RKO (cell line): ENCODE measurements at places on chromosomes 16 and 17.

DNA sequence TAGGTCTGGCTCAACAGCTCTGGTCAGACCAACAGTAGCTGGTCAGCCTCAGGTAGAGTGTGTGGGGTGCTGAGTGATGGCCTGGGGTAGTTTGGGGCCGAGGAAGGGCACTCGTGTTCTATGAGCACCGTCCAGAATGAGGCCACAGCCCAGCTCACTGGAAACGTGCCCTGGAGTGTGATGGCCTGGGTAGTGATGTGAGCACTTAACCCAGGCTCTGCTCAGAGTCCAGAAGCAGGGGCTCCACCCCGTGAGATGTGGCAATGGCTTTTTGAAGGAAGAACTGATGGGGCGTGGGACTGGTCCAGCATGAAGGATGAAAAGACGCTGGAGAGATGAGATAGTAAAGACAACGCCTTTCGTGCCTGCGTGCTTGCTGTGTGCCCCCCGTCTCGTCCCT lies 35.3 kb downstream of the NTN1 start:
- no peak for DNase-seq

DNA sequence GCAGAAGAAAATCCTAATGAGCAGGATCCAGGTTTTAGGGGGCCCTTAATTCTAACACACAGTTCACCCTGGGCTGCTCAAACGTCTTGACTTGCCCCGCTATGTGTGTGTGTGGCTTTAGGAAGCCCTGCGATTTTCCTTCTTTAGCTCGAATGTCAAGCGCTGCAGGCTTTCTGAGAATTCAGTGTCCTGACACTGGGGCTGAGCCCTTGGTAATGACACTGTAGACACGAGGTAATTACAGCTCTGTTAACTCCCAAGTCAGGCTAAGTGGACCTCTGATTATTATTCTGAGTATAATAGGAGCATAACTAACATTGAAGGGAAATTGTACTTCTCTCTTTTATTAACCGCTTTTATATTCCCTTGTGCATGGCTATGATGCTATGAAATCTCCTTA lies 202.1 kb downstream of the RBFOX1 start:
- DNase-seq = no peak

DNA sequence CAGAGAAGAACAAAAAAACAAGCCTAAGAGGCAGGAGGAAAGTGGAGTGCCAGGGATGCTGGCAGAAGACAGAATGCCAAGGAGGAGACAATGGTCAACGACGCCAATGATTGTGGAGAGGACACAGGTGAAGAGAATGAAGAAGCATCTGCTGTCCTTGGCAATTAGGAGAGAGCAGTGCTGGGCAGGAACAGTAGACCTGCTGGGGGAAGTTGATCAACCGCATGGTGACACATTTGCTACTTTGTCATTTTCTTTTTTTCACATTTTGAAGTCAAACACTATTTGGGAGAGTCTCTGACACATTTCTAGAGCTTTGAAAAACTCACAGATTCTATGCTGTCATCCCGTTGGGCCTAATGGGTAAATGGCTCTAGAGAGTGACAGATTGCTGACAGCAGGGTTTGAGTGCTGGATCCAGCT lies 1.1 kb upstream of the PIK3R6 start:
- DNase-seq = no peak

DNA sequence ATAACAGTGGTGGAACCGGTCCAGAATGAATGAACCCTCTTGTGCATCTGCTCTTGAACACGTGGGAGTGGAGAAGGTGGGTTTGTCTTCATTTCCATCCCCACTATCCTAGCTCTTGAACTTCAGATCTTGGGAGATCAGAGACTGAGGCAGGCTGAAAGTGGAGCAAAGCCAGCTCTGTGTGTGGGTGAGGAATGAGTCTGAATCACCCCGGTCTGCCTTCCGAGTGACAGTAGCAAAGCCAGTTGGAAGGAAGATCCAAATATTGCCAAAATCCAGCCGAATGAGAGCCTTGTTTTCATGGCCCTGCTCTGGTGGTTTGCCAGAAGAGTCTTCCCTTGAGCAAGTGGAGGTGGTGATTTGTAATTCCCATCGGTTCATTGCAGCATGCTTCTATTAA lies 29.0 kb upstream of the ASIC2 start:
- no peak for DNase-seq

GRCh38 chr16:17590711-17591654 lies 120.2 kb upstream of the XYLT1 start:
- peak; percentile 30 for DNase-seq

DNA sequence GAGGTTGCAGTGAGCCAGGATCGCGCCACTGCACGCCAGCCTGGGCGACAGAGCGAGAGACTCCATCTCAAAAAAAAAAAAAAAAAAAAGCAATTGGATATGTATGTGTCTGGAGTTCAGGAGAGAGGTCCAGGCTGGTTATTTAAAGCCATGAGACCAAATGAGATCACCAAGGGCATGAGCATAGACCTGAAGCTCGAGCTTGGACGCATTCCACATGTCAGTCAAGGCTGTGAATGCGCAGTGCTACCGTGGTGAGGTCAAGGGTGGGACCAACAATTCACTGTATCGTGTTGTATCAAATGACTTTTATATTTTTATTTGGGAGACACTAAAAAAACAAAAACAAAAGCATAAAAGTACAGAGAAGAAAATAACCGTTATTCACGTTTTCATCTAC lies 29.1 kb upstream of the SPNS2 start:
- no peak for DNase-seq

- DNase-seq = no peak
These were observed 14.7 kb downstream of the CA7 start for GRCh38 chr16:66858740-66859396.

GRCh38 chr16:28106467-28107215 lies 43.1 kb upstream of the GSG1L start:
- DNase-seq = no peak

DNA sequence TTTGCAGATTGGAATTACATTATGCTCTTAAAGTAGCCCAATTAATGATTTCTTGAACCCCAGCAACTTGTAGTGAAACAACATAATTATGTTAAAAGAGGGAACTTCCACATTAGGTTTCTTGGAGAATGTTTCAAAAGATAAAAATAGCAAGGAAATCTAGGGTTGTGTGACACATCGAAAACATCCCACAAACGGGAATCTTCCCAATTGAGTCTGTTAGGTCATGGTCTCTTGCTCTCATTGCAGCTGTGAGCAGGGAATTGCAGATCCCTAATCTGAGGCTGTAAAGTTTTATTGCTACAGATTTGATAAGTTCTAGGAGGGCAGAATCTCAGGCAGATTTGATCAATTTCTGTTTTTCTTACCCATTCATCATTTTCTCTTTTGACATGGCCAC lies 6.7 kb upstream of the LPO start:
- no peak for DNase-seq

DNA sequence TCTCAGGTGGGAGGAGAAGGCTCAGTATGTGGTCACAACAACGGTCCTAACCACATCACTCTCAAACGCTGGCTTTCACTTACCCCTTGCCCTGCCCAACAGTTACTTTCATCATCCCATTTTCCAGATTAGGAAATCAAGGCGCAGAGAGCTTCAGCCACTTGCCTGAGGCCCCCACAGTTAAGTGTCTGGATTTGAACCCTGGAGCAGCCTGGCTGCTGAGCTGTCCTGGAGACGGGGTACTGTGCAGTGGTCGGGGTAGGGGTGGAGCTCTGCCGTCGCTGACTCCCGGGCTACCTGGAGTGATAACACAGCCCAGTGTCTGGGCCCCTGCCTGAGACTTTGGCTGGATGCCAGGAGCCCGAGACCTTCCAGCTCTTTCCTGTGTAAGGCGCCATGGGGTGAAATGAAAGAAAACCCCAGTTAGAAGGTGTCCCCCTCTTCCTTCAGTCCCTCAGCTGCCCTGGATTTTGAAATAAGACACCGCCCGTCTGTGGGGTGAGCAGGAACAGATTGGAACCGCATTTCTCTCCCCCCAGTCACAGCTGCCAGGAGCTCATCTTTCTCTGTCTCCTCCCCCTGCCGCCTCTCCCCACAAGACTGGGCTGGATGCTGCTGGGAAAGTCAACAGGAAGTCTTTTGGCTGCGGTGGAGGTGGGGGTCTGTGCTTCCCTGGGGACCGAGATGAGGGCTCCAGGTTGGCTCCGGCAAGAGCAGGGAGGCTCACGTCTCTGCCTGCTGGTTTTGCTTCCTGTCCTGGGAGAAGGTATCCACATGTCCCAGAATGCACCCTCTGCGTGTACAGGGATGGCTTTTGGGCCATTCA lies 280.2 kb downstream of the SEC14L1 start:
- DNase-seq = no peak

DNA sequence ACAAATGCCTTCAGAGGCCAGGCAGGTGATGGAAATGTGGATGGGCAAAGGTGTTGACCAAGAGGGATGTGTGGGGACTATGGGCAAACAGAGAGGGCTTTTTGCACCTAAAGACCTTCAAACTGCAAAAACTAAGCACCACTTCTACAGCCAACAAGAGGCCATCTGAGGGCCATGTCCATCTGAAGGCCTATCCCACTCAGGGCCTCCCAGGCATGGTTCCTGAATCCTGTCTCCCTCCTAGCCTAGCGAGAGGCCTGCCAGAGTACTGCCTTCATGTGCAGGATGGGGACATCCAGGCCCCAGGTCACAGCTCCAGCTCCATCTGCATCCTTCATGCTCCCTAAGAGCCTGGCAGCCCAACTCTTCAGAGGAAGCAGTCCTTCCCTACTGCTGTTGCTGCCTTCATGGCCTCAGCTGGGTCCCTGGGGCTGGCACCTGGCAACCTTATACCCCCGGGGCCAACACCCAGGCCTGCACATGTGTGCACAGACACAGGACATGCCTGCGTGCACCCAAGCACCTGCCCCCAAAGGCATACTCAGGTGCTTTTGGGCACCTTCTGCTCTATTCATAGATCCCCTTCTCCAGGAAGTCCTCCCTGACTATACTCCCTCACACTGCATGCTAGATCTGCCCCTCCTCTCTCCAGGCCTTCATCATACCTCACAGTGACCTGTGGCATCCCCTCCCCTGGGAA lies 95.2 kb downstream of the C16orf78 start:
- DNase-seq = no peak

DNA sequence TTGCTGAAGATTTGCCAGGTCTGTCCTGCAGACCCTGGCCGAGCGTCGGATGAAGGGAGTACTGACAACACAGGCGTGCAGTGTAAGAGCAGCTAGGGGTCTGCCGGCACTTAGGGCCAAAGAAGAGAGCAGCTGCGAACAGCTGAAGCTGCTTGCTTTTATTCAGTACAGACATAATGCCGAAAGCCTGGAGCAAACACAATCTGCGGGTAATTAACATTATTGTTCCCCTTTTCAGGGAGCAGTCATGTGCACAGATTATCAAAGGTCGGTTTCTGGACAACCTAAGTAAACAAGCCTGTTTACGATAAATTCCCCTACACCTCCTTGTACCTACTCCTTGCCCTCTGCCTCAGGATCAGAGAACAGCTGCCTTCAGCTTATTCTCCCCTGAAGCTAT lies 12.0 kb upstream of the KRT23 start:
- no peak for DNase-seq

DNA sequence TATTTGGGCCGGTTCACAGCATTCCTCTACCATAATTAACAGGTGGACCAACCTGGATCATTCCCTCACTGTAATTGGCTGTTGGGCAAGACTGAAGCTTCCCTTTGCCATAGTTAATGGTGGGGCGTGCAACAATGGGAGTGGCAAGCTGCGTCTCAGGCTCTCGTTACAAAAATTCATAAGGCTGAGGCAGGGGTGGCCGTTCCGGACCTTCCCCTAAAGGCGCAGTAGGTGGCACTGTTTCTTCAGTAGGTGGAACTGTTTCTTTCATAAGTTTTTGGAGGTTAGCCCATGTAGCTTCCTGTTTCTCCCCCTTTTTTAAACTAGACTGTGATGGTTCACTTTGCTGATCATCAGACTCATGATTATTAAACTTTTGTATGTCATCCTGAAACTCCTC lies 17.0 kb upstream of the TMC5 start:
- DNase-seq = no peak

DNA sequence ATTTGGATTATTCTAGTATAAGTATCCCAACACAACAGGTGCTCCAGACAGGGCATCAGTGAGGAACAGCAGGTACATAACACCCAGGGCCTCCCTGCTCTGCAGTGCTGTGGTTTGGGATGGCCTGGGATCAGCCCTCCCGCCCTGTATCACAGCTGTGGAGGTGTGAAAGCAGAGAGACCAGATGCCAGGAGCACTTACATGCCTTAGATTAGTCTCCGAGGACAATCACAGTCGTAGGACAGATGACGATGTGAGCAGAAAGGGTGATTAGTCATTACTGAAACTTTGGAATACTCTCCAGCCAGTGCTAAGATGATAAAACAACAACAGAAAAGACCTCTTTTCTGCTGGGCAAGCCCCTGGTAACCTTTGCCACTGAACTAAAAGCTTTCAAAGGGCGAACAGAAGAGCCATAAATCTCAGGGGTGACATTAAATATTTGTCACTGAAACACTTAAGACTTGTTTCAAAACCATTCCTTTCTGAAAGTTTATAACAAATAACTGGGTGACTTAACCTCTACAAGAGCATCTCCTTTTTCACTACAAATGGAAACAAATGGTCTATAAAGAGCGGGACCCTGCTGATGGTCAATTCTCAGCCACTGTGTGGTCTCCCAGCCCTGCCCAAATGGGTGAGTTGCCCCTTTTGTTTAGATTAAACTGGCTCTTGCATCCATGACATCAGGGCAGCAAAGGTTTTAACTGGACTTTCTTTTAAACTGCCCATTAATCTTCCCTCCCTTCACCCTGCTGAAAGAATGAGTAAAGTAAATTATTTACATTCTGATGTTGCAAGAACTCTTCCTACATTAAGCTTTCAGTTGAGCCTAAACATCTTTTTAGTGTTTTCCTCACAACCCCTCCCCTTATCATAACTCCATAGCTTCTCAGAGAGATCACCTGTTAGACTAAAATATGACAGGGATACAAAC lies 183.1 kb upstream of the COX10 start:
- no peak for DNase-seq

DNA sequence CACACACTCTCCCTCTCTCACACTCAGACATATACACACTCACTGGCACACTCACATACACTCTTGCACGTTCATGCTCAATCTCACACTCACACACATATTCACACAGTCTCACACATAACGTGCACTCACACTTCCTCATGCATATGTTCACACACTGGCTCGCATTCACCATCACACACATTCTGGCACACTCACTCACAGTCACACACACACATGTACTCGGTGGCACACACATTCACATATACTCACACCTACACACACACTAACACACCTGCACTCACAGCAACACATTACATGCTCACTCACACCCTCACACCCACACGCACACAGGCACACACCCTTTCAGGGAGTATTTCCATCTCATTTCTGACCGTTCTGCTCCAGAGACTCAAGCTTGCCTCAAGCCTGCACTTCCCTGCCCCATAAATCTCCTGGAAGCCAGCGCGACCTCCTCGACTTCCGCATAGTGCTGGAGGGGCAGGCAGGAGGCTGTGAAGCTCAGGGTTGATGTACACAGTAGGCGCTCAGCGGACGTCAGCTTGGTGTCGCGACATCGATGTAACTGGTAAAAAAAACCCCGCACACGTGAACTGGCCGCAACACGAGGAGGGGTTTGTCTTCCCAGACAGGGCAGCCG lies 66.7 kb upstream of the FOXF1 start:
- DNase-seq = no peak

GRCh38 chr16:1486551-1487390 lies 2.0 kb downstream of the PTX4 start:
- no peak for DNase-seq
